Activated CD4-positive, alpha-beta T cell treated with anti-CD3 and anti-CD28 coated beads, Interleukin-2, amount 50 U/mL, for 1 hour (primary cell): ENCODE measurements at places on chromosomes 7 and 10.

DNA sequence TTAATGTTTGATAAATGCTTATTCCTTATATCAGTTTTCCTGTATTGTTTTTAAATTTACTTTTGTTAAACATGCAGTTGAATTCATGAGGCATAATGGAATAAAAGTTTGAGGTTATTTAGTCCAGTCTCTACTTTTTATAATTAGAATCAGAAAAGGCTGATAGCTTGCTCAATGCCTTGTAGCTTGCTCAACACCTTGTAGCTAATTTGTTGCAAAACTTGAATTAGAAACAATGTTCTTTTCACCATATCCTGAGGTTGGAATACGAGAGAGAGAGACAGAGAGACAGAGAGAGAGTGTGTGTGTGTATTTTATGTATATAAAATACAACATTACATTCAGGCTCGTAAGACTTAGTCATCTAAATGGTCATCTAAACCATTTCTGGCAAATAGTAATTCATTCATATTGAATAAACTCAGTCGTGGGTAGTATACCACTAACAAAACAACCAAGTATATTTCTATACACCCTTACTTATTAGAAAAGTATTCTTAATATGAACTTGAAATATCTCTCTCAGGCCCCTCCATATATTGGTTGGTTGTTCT is 243.5 kb downstream of the ADK start:
- DNase-seq = no peak

GRCh38 chr10:117175901-117176534 is 21.3 kb upstream of the KCNK18 start:
- peak; percentile 75 for DNase-seq

- no peak for DNase-seq
Observed at GRCh38 chr10:7491949-7492659, 81.3 kb upstream of the SFMBT2 start.

DNA sequence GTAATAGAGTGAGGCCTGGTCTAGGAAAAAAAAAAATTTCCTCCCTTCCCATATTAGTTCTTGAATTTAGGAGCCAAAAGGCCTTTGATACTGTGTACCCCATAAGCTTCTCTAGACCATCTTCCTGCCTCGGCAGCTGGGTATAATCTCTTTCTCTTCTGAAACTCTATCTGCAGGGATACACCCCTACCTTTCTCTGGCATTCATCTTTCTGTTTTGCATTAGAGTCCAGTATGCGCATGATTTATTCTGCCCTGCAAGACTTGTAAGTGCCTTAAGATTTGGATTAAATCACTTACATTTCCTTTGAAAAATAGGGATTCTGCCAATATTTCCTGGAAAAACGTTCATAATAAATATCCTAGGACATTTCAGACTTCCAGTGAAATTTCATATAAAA is 431.2 kb downstream of the PLXDC2 start:
- no peak for DNase-seq

- DNase-seq = no peak
Observed at GRCh38 chr7:18590744-18591340, 95.3 kb downstream of the HDAC9 start.

DNA sequence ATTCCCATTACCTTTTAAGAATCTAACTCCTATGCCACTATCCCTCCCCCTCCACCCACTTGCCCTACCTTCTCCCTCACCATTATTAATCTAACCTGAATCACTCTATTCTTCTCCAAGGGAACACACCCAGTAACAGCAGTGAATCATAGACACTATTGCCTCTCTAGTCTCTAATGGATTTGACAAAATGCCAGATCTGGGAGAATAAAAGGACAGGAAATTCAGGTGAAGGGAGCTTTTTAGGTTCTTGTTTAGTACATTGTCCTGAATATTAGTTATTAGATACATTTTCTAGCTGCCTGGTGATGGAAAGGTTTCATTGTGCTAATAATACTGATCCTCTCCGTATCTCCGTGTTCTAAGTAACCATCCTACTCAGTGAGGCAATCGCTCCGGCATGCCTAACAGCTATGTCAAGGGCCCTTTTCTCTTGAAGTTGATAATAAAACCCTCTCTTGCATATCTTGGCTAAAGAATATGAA is 4.1 kb upstream of the SFR1 start:
- no peak for DNase-seq

DNA sequence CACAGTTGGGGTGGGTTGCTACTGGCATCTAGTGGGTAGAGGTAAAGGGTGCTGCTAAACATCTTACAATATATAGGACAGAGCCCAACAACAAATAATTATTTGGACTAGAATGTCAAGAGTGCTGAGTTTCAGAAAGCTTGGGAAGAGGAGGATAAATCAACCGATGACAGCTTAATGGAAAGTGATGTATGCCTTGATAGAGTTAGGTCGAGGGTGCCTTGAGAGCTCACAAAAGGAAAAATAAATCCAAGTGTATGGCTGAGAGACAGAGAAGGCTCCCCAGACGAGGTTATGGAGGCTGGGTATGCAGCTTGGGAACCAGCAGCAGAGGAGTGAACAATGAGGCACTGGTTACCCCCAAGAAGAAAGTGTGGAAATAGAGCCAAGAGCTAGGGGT is 211.1 kb downstream of the HDAC9 start:
- no peak for DNase-seq

DNA sequence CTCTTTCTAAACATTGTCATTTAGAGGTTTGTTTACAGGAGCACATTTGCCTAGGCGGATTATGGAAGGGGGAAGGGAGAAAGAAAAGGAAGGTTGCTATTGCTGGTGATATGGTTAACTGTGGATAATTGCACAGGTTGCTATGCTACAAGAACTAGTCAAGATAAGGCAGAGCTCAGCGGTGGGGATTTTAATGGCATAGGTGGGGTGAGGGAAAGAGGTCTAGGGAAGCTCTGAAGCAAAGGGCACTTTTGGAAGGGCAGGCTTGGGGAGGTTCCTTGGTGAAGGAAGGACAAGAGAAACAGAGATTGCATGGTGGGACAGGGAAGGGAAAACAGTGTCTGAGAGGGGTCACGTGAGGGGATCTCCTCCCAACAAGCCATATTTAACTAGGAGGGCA is 19.5 kb downstream of the HYAL4 start:
- DNase-seq = no peak

GRCh38 chr10:16510843-16511242 is 10.8 kb downstream of the C1QL3 start:
- no peak for DNase-seq

- DNase-seq = no peak
Observed at GRCh38 chr7:98448766-98449165, 47.9 kb upstream of the BAIAP2L1 start.
